Stimulated activated CD4-positive, alpha-beta T cell treated with anti-CD3 and anti-CD28 coated beads, Interleukin-2, amount 100 ng/mL, for 4 hours (primary cell): ENCODE measurements at places on chromosomes 12 and 14.

GRCh38 chr12:58766513-58766870 lies 153.8 kb downstream of the LRIG3 start:
- DNase-seq: no peak

- DNase-seq: no peak
Measured at GRCh38 chr14:23437133-23438100, 2.0 kb upstream of the MYH7 start.

- no peak for DNase-seq
Measured at GRCh38 chr12:43482311-43483085, 69.5 kb downstream of the ADAMTS20 start.

DNA sequence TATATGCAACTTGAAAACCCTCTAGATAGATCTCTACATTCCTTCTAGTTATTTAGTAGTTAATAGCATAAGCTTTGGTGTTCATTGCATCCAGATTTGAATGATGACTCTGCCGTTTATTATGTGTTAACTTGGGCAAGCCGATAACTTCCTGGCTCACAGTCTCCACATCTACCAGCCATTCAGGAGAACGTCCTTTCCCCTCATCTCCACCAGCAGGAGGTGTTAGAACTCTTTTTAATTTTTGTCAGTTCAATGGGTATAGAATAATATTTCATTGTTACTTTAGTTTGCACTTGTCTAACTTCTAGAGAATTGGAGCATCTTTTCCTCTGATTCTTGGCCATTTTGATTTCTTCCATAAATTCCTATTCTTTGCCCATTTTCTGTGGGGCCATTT lies 30.0 kb upstream of the WSCD2 start:
- no peak for DNase-seq

- DNase-seq: no peak
Measured at GRCh38 chr12:727321-727720, 25.1 kb upstream of the WNK1 start.

DNA sequence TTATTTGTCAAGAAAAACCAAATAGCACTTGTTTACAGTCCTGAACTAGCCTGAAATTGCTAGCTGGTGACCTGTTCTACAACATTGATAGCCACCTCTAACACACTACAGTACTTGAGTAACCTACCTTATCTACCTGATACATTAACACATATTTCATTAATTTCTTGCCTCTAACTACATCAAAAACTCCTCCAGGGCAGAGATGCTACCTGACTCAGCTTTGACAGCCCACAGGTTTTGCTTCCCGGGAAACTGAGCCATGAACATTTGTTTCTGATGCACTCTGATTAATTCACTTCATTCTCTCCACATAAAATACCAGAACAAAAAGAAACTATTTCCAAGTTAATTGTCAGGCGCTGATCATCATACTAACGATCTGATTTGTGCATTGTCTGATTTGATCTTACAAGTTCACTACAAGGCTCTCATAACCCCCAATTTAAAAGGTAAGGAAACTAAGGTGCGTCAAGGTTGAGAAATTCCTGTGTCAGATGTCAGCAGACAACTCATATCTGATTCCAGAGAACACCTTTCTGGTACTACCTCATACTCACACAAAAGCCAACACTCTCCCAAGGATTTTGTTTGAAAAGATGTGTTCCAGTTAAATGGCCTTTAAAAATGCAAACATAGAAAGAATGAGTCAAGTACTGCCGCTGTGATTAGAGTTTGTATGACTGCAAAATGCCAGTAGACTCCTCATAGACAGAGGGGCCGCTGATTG lies 768.7 kb downstream of the BCL11B start:
- no peak for DNase-seq

DNA sequence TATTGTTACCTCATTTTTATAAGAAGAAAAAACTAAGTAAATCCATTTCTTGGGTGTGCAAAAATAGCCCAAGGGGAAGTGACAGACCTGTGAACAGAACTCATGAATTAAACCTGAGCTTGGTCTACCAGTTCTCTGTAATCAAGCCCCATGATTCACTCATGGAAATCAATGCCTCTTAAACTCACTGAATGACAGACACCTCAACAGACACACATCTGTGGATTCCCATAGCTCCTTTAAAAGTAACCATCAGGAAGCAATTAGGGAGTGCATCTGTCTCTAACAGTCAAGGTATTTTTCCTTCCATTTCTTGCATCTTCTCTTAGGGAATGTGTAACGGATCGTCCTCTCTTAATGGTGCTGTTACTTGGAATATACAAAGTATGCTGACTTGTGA lies 215.0 kb upstream of the EEA1 start:
- DNase-seq: no peak

DNA sequence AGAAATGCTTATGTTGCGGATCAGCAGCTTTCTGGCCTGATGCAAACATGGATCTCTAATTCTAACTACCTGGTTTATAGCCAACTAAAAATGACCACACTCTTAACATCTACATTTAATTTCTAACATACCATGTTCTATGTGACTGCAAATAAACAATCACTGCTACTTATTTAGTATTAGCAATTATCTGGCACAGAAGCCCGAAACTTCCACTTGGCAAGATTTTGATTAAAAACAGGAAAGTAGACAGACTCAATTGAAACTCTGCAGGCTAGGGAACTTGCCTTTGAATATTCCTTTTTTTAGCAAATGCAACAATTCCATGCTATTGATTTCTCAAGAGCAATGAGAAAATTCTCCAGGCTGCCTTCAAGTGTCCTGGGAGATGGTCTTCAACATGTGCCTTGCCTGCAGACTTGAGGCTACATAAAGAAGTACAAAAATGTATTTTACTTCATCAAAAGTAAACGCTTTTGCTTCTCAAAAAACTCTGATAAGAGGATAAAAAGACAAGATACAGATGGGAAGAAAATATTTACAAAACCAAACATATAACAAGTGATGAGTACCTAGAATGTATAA lies 9.1 kb upstream of the TMCC3 start:
- DNase-seq: no peak

- no peak for DNase-seq
Measured at GRCh38 chr12:6957151-6957701, 6.1 kb downstream of the PTPN6 start.

GRCh38 chr14:21204167-21205025 lies 48.5 kb upstream of the OR5AU1 start:
- DNase-seq: no peak

- DNase-seq: no peak
Measured at GRCh38 chr12:14442221-14442881, 76.9 kb downstream of the ATF7IP start.

- DNase-seq: no peak
Measured at GRCh38 chr12:78914859-78915331, 50.3 kb downstream of the SYT1 start.

GRCh38 chr14:95915330-95915729 lies 38.7 kb downstream of the TUNAR start:
- DNase-seq: no peak

DNA sequence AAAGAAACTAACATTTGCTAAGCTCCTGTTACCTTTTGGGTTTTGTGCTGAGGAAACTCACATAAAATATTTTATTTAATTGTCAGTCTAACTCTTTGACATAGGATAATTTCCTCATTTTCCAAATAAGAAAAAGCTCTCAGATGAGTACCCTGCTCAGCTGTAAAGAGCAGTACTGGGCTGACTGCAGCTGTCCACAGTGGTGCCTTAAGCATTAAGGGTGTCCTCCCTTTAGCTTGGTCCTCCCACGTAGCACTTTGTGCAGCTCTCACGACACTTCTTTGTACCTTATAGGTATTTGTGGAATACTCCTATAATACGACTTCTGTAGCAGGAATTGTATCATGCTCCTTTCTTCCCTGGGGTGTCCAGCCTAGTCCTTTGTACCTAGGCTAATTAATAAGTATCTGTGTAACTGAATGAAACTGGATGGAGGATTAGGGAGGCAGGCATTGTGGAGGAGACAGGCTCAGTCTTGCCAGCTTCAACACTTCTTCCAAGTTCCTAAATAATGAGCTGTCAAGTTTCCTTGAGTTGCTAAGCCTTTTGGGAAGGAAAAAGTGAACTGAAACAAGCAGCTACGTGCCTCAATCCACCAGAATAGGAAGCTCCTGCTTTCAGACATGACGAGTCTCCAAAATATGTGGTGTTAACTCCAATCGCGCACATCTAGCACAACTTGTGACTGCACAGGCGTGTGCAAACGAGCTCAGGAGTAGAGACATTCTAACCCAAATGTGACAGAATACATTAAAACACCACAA lies 123.0 kb downstream of the SLC38A4 start:
- no peak for DNase-seq

- DNase-seq: no peak
Measured at GRCh38 chr12:29428633-29429032, 47.7 kb upstream of the ERGIC2 start.

DNA sequence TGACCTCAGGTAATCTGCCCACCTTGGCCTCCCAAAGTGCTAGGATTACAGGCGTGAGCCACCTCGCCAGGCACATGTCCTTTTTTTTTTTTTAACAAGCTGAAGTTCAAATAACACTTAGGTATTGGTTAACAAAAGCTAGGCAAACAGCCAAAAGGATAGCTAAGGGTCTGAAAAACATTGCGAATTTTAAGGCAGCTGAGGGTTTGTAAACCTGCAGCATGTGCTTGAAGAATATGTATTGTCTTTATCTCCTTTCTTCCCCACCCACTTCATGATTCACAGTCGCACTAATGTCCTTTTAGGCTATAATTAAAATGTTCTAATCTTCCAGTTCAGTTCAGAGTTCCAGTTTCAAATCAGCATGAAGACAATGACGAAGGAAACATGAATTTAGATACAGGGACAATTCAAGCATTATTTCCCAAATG lies 30.1 kb upstream of the CERS5 start:
- no peak for DNase-seq

GRCh38 chr12:54059668-54060067 lies 6.0 kb downstream of the HOXC4 start:
- DNase-seq: no peak

GRCh38 chr12:92085040-92085735 lies 60.5 kb downstream of the BTG1 start:
- no peak for DNase-seq

GRCh38 chr12:9799961-9800360 lies 27.3 kb upstream of the KLRF1 start:
- no peak for DNase-seq

DNA sequence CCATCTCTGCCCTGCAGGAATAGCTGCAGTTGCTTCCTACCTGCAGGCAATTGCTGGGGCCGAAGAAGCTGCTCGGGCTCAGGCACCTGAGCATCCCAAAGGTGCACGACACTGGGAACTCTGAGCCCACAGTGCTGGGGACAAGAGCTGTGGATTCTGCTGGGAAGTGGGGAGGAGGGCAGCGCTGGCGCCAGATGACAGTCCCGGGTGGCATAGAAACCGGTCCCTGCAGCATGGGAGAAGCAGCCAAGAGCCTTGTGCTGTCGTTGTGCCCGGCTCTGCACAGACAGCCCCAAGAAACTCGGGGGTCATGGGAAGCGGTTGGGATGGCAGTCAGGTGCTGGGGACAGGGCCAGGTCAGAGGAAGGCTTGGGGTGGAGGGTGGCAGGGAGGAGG lies 529 bp downstream of the LRTM2 start:
- no peak for DNase-seq

DNA sequence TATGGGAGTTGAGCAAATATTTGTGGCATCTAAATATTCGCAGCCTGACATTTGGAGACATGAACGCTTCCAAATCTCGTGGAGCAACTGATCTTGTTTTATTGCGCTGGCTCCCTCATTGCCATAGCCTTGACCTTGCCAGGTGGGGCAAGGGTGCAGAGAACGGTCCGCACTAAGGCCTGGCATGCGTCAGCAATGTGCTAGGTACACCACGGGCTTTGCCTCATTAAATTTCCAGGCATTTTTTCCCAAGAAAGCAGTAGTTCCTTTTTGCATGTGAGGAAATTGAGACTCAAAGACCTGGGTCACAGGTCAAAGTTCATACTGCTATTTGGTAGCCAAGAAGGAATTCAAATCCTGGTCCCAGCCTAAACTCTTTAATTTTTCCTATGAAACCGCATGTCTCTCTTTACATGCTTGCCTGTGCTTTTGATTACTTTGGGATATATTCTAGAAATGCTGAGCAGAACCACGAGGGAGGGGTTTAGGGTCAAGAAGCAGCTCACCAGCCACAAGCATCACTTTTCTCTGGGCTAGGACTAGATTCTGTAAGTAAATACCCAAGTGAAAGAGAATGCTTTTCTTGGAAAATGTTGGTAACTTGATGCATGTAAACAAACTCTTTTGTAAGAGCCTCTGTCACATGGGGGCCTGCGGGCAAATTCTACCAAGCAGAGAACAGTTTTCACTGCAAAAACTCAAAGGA lies 891.6 kb downstream of the VRK1 start:
- DNase-seq: no peak

GRCh38 chr12:98419081-98419794 lies 96.2 kb upstream of the TMPO start:
- DNase-seq: no peak

DNA sequence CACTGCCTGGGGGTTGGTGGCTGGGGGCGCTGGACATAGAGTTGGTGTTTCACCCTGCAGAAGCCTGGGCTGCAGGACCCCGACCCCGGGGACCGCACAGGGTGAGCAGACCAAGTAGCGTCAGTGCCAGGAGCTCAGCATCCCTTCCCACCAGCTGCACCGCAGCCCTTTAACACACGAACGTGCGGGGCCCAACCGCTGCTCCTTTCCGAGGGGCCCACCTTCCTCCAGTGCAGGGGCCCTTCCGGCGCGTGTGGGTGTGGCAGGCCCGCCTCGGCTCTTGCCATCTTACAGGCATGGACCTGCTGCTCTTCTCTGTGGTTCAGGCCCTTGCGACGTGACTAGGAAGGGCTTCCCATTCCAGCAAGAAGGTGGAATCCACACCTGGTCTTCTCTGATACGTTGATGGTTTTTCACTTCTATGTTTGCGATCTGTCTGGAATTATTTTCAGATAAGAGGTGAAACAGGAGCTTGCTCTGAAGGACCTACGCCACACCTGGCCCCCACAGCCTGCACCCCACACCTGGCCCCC lies 47.8 kb downstream of the LRCOL1 start:
- no peak for DNase-seq

DNA sequence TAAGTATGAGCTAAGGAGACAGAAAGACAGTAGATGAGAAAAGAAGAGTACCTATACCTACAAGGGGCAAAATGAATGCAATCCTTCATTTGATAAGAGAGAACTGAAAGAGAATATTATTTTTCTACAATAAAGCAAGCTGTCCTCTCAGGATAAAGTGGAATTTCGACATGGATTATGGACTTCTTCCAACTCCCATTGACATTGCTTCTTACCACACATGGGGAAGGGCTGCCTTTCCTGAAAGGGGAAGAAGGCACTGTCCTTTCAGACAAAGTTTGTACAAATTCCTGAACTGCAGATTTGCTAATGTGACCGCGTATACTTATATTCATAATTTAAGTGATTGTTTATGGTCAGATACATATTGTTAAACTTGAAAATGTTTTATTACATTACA lies 4.3 kb upstream of the HEBP1 start:
- no peak for DNase-seq

- no peak for DNase-seq
Measured at GRCh38 chr12:67019070-67019469, 250.1 kb upstream of the CAND1 start.

DNA sequence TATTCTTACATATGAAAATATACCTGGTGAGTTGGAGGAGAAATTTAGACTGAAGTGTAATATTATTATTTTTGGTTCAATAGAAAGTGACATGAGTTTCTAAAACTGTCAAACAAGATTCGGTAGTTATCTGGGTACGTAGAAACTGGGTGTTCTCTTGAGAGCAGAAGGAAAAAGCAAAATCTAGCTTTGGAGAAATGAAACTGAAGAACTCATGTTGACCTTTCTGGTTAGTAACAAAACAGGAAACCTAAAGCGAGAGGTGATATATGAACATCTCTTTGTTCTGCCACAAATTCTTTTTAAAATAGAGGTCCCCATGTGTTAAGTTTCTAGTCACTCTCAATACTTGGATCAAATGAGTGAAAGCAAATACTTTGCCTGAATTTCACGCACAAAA lies 401.7 kb downstream of the TRHDE start:
- no peak for DNase-seq

- DNase-seq: no peak
Measured at GRCh38 chr14:95434121-95434520, 82.3 kb downstream of the SYNE3 start.
